ENCODE measurements at places on chromosomes 3 and 15.
A peak's percentile ranks its signal among the peaks of the same experiment; 100 is the strongest.

DNA sequence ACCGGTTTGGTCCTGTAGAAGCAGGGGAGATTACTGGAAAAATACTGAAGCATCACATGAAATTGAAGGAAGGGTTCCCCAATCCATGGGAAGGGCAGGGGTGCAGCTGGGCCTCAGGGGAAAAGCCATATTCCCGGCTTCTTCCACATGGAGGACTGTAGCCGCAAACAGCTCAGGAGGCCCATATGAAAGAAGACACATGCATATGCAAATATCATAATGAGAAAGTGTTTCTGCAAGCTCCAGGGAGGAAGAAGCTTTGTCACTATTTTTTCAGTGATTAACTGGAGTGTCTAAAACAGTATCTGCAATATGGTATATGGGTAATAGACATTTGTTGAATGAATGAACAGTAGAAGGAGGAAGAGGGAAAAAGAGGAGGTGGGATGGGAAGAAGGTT is 19.1 kb downstream of the DPH3 start:
- no peak for DNase-seq

GRCh38 chr15:26870346-26870745 is 3.5 kb downstream of the GABRA5 start:
- no peak for DNase-seq

GRCh38 chr3:38059148-38059547 is 20.1 kb downstream of the DLEC1 start:
- DNase-seq = no peak

DNA sequence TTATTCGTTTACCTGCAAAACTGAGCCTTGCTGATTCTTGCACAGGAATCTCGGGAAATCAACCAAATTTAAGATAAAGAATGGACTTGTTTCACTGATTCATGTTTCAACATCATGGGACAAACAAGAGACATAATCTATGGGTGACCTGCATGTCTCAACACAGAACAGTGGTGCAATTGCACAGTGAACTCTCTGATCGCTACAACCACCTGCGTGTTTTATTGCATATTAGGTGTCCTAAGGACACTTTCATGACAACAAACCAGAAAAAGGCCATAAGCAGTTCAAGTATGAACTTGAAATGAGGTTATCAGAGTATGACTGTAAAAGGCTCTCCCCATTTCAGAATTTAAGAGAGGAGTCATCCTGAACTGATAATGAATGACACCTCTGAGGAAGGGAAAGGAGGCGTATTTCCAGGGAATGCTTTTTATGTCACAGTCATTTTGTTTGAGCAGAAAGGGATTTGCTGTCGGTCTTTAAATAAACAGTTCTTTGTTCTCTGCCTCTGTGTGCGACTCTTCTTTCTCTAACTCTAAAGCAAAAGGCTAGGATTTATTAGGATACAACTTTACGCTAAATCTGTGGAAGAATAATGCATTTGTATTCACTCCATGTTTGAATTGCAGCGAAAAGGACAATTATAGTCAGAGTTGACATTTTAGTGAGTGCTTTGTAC is 167.2 kb downstream of the RBMS3 start:
- no peak for DNase-seq

DNA sequence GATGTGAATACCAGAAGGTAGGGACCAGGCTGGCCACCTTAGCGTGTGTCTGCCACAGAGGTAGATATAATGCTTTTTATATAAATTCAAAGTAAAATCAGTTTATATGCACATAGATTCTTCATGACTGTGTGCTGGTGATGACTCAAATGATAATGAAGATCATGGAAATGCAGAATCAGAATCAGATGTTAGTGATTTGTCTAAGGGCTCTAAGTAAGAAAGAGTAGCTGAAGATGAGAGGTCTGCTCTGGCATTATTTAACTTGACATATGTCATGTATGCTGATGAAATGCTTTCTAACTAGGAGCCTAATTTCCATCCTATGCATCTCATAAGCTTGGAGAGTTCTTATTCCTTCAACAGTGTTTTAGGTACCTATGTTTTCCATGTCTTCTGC is 50.3 kb upstream of the DPH6 start:
- DNase-seq = no peak

DNA sequence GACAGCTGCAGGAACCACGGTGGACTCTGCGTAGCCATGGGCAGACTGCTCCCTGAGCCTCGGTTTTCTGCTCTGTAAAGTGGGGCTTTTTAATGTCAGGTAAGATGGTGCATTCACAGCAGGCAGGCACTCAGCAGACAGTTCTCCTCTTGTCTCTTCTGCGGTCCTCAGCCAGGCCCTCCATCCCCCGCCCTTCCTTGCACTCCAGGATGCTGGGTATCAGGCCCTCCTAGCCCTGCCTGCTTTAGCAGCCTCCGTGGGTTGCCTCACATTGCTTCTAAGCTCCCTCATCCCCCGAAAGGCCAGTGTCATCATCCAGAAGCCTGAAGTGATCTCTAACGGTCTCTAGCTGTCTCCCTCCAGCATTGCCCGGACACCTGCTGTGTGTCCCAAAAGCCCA is 115.7 kb downstream of the WNT7A start:
- no peak for DNase-seq

GRCh38 chr3:179148616-179149405 is 654 bp downstream of the PIK3CA start:
- DNase-seq = peak; percentile 28

GRCh38 chr3:42898896-42899675 is 6.9 kb upstream of the ZNF662 start:
- DNase-seq = no peak

DNA sequence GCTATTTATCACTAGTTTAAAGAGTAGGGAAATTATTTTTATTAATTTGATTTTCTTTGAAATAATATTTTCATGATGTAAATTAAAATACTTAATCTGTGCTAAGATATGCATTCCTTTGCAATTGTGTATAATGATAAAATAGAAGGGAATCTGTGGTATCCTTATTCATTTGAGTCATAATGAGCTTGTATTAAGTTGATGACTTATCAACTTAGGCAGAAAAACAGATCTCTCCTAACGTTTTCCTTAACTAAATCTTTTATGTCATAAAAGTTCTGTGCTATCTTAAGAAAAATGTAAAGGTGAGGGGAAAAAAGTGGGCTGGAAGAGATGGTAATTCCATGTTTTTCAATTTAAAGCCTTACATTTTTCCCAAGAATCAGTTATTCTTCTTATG is 1.9 kb downstream of the FGF7 start:
- no peak for DNase-seq

- DNase-seq = no peak
Measured at GRCh38 chr3:182083112-182083511, 371.4 kb downstream of the SOX2 start.

- no peak for DNase-seq
Measured at GRCh38 chr3:153456833-153457545, 295.0 kb downstream of the RAP2B start.

DNA sequence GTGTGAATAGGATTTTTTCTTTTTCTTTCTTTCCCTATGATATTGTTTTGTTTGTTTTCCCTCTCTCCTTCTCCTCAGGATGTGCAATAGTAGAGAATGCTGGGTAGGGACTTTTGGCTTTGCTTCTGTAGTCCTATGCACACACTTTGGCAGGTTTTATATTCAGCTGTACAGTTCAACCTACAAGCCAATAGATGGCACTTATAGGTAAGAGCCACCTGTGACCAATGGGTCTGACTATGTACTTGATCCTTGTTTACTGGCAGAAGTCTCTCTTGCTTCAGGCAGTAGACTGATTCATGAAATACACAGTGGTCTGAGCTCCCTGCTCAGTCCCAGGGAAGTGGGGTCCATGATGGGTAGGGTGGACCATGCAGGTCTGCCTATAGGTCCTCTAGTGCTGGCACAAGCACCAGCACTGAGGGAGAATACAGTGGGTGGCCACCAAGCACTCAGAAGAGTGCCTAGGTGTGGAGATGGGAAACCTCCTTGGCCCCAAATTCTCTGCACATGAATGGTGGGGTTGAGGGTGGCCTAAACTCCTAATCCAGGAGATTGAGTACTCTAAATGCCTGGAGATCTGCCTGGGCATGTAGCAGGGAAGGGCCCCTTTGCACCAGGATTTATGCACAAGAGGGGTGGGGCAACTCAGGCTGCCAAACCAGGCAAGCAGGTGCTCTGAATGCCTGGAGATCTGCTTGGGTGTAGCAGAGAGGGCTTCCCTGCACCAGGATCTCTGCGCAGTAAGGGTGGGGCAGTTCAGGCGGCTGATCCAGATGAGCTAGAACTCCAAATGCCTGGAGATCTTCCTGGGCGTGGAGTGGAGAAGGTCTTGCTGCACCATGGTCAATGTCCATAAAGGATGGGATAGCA is 176.1 kb downstream of the DOCK3 start:
- DNase-seq = no peak

DNA sequence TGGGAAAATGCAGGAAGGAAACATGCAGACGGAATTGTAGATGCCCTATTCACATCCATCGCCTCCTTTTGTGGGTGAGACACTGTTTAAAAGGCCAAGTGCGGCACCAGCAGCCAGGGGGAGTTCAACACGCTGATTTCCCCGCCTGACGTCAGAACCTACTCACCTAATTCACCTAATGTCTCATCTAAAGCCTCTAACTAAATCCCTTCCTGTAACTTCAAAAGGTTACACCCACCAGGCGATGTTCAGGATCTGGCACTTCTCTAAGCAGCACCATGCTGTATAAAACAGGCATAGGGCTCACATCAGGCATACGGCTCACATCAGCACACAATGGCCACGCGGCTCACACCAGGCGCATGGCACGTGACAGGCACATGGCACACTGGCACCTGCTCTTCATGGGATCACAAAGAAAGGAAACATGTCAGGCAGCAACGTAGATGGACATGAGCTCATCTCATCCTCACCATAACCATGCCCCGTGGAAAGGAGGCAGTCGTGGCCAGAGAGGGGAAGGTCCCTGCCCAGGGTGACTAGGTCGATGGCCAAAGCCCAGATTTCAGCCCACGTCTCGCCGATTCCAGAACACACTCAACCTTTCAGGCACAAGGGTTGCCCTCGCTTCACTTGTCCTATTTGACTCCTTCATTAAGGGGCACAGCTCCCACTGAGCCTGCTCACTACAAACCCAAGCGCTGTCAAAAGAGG is 21.7 kb downstream of the XXYLT1 start:
- no peak for DNase-seq

- no peak for DNase-seq
Measured at GRCh38 chr3:139771331-139771730, 93.6 kb upstream of the NMNAT3 start.

- peak; percentile 41 for DNase-seq
Measured at GRCh38 chr15:65368302-65369211, 9.2 kb downstream of the IGDCC3 start.

DNA sequence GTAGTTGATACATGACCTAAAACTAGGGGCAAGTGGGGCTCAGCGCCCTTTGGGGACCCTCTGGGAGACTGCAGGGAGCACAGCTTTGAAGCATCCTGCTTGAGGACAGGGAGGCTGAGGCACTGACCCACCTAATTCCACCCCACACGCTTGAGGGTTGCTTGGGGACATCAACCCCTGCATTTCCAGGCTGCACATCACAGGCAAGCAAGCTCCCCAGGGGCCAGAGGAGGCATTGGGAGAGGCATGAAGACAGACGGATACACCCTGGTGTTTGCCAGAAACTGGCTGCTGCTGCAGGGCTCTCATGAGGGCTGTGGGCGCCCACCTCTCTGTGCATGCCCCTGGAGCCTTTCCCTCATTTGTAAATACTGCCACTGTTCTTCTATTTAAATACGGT is 99.3 kb downstream of the ABHD5 start:
- no peak for DNase-seq

GRCh38 chr15:40858706-40859105 is 14.9 kb downstream of the SPINT1 start:
- DNase-seq = no peak

GRCh38 chr3:177345973-177346503 is 148.8 kb upstream of the TBL1XR1 start:
- DNase-seq = no peak

DNA sequence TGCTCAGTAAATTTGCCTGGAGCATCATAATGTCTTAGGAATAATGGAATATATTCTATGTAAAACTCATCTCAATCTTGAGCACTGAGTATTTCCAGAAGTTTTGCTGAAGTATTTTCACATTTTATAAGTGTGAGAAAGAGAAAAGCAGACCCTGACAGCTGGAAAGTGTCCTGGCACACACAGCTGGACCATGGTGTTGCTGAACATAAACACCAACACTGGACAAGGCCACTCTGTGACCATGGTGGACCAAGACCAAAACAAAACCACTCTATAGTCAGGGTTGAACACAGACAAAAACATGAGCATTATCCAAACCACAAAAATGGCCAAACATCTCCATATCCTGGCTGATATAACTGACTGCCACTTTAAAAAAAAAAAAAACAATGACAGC is 15.1 kb upstream of the SGO1 start:
- no peak for DNase-seq

- DNase-seq = no peak
Measured at GRCh38 chr3:126998320-126998719, 15.4 kb downstream of the PLXNA1 start.

DNA sequence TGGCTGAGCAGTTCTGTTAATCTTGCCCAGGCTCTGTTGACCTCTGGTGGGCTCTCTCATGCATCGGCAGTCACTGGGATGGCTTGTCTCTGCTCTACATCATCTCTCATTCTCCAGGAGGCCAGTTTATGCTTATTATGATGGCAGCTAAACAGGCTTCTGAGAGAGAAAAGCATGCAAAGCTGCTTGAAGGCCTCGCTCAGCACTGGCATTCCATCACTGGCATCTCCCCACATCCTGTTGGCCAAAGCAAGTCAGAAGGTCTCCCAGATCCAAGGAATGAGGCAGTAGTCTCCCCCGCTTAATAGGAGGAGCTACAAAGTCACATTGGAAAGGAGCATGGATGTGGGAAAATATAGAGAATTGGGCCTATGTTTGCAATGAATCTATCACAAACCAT is 212.6 kb downstream of the ZNF621 start:
- no peak for DNase-seq

DNA sequence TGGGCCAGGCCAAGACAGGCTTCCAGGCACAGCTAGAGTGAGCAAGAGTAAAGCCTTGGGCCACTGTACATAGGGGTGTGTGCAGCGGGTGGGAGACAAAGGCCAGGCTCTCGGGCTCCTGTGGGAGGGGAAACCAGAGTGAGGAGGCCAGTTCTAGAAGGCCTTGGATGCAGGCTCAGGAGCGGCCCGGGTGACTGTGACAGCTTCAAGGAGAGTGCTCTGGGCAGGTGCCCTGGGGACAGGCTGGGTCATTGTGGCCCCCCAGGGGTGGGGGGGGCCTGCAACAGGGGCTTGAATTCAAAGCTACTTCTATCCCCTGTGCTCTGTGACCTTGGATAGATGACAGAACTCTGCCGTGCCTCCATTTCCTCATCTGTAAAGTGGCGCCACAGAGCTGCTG is 109.2 kb downstream of the DNAJB8 start:
- DNase-seq = no peak

GRCh38 chr15:81133782-81134461 is at the start of gene CFAP161:
CFAP161 (plus strand) TSS chr15:81134270; CDS start chr15:81134330, 60 bp downstream.
- peak; percentile 87 for DNase-seq

GRCh38 chr3:49092938-49093852 is 676 bp downstream of the QRICH1 start:
- DNase-seq = peak; percentile 83

Data from dorsolateral prefrontal cortex (tissue), 122 donors.